ENCODE measurements at places on chromosomes 7 and 10.

DNA sequence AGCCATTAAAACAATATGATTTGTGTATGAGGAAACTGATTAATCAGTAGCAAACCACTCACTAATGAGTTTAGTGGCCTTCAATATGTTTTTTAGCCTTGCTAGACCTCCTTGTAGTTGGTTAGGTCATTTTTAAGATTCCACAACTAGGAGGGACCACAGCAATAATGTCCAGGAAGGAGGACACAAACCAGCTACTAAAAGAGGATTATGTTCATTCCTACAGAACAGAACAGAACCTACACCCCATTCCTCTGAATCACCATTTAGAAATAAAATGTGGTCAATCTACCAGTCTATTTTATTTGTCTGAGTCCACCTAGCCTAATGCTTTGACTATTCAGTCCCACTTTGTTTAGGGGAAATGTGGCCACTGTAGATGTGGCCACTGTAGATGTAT lies 226.3 kb downstream of the GLI3 start:
- no peak for DNase-seq

GRCh38 chr7:150784954-150785353 lies 15.2 kb downstream of the TMEM176B start:
- no peak for DNase-seq

GRCh38 chr7:69799990-69800389 lies 201.7 kb downstream of the AUTS2 start:
- DNase-seq = no peak

GRCh38 chr10:123245264-123245663 lies 91.1 kb downstream of the BUB3 start:
- DNase-seq = no peak

DNA sequence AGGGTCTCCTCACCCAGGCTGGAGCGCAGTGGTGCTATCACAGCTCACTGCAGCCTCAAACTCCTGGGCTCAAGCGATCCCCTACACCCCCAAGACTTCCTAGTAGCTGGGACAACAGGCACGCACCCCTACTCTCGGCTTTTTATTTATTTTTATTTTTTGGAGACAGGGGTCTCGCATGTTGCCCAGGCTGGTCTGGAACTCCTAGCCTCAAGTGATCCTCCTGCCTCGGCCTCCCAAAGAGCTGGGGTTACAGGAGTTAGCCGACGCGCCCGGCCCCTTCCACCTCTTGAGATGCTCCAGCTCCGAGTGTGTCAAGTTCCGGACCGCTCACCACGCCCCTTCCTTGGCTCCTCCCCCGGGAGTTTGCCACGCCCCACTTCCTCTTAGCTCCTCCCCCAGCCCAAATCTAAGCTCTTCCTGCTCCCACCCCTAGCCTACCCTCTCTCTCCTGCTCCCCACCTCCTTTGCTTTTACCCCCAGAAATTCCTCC lies 6.3 kb downstream of the NAT16 start:
- DNase-seq = no peak

- no peak for DNase-seq
These were observed 60.9 kb upstream of the GNA12 start for GRCh38 chr7:2905027-2905426.

DNA sequence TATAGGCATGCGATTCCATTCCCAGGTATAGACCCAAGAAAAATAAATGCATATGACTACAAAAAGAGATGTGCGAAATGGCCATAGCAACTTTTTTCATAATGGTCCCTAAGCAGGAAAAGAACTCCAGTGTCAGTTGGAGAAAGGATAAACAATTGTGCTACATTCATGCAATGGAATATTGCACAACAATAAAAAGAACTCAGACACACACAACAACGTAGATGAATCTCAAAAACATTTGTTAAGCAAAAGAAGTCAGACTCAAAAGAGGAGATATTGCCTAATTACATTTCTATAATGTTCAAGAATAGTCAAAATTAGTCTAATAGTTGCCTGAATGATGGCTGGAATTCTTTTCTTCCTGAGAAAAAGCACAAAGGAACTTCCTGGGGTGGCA lies 141.1 kb upstream of the GLI3 start:
- DNase-seq = no peak

DNA sequence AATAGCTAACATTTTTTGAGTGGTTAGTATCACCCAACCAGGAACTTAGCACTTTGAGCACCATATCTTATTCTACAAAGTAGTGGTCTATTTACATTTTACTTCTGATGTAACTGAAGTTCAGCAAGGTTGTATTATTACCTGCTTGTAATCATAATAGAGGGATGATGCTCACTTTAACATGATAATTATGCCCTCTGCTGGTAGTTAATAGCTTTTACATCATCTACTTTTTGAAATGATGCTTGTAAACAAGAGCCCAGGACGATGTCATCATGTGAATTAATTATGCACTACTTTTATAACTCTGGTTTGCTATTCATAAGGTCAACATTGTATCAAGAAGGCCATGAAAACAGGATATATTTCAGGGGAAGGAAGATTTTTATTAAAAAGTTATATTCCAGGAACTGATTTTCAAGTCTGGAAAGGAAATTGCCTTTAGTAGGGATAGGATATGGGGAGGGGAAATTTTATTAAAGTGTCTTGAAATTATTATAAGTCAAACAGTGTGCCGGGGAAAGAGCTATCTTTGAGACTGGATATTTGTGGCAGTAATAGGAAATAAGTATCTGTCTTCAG lies 80.3 kb upstream of the SCIN start:
- DNase-seq = no peak

DNA sequence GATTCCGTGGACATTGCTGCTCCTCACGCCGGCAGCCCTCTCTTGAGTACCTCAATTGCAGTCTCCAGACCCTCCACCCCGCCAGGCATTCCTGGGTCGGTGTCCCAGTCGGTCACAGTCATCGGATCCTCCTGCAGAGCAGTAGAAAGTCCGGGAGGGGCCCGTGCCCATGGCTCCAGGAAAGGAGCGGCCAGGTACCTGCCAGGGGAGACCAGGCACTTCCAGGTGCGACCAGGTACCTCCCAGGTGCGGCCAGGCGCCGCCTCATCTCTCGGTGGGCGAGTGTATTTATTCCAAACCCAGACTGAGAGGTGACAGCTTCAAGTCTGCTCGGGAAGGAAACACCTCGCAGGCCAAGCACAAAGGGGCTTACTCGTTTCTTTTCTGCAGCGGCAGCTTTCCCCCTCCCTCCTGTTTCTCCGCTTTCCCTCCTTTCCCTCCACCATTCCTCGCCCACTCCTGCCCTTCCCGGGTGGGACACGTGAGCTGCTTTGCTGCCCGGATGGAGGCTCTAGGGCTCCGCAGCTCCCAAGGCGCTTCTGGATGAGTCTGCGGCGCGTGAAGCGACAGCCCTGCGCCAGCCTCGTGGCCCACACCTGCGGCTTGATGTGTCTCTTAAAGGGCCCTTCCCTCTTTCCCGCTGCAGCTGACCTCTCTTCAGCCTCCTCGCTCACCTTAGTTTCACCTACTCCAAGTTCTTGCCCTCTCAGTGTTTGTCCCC lies 39.4 kb upstream of the AGK start:
- no peak for DNase-seq

- DNase-seq = no peak
These were observed 500.2 kb downstream of the GLRX3 start for GRCh38 chr10:130636313-130636930.
